ENCODE measurements at places on chromosomes 12 and 14. TPM values are rescaled to one million over a fixed set of nuclear protein-coding genes. Genes with fewer than 3 reads are reported as not detected.

ALG10B gene
- 16.1 TPM for total RNA-seq

COCH gene
- total RNA-seq: 36.4 TPM

MARCHF9 gene
- 21.7 TPM for total RNA-seq

REP15 gene
- total RNA-seq: 1.6 TPM

Data from diencephalon (tissue), 1 donor.